ENCODE measurements at places on chromosomes 2 and 18. TPM values are rescaled to one million over a fixed set of nuclear protein-coding genes. Genes with fewer than 3 reads are reported as not detected.

- no peak for DNase-seq
Observed at GRCh38 chr2:222301053-222301795, 2.4 kb upstream of the PAX3 start.

GRCh38 chr2:172510088-172510487 is 45.8 kb upstream of the PDK1 start:
- no peak for DNase-seq

GRCh38 chr2:197103363-197103762 is 176.9 kb upstream of the PGAP1 start:
- no peak for DNase-seq

DNA sequence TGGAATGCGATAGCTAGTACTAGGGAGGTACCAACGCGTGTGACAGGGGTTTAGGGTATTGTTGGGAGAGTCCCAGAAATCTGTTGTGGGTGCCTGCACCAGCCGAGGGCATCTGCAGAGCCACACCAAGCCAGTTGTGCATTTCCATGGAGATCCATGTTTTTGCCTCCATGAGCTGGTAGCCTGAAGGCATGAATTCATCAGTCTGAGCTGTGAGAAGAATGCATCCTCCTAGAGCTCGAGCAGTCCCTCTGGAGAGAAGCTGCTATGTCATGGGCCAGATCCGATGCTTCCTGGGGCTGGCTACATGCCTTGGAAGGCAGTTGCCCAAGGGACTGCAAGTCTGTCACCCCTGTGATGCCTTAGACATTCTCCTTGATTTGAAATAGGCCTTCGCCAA is 57.9 kb downstream of the LIPG start:
- DNase-seq, result no peak

DNA sequence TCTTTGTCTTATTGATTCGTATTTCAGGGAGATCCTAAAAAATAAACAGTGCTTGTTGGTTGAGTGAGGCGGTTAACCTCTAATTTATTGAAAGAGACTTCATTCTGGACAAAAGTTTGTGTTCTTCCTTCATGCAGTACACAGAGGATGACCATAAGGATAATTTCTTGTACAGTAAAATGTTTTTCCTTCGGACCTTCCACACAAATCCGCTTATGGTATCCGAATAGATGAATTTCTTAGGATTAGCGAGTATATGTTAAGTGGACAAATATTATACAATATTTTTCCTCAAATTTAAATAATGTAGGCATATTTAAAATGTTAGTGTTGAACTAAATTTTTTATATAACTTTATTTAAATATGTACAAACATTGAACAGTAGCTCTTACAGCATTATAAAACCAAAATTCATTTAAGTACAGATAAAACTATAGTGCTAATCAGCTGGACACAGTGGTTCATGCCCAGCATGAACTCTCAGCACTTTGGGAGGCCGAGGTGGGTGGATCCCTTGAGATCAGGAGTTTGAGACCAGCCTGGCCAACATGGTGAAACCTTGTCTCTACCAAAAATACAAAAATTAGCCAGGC is 84.4 kb downstream of the LPIN1 start:
- DNase-seq, result no peak

DNA sequence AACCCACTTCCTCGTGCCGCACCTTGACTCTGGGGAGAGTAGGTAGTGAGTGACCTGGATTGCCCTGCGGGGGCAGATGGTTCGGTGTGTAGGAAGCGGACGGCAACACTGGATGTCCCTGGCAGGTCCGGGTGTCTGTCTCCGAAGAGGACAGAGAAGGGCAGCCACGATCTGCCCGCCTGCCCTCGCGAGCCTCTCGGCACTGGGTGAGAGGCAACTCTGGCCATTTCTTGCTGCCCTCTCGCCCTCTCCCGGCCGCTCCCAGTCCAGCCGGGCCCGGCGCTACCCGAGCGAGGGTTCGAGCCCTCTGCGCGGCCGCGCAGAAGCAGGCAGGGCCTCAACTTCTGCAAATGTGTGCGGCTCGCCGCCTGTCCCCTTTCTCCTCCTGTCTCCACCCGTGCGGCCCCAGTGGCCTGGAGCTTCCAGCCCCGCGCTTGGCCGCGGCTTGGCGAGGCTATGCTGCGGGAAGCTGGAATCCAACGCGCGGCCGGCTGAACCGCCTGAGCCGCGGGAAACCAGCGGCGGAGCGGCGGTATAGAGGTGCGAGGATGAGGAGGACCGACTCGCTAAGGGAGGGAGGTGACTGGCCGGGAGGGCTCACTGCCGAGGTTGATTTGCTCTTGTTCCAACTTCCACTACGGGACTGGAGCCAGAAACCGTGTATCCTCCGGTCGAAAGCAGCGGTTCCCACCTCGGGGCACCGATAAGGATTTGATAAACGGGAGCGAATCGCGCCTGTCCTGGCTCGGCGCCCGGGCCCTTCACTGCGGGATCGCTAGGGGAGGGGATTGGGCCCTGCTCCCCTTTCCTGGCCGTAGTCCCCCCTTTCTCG is 1.5 kb downstream of the EPAS1 start:
- DNase-seq, result no peak

The LRP2 gene
- not detected for total RNA-seq

All from Caki2 (cell line).